ENCODE measurements at places on chromosomes 16 and 17.

DNA sequence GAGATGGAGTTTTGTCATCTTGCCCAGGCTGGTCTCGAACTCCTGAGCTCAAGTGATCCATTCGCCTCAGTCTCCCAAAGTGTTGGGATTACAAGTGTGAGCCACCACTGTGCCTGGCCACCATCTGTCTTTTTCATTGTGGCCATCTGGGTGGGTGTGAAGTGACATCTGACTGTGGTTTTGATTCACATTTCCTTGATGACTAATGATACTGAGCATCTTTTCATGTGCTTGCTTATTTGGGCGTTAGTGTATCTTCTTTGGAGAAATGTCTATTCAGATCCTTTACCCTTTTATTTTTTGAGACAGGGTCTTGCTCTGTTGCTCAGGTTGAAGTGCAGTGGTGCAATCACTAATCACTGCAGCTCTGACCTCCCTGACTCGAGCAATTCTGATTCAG is 53.9 kb upstream of the ERN1 start:
- DNase-seq: no peak

DNA sequence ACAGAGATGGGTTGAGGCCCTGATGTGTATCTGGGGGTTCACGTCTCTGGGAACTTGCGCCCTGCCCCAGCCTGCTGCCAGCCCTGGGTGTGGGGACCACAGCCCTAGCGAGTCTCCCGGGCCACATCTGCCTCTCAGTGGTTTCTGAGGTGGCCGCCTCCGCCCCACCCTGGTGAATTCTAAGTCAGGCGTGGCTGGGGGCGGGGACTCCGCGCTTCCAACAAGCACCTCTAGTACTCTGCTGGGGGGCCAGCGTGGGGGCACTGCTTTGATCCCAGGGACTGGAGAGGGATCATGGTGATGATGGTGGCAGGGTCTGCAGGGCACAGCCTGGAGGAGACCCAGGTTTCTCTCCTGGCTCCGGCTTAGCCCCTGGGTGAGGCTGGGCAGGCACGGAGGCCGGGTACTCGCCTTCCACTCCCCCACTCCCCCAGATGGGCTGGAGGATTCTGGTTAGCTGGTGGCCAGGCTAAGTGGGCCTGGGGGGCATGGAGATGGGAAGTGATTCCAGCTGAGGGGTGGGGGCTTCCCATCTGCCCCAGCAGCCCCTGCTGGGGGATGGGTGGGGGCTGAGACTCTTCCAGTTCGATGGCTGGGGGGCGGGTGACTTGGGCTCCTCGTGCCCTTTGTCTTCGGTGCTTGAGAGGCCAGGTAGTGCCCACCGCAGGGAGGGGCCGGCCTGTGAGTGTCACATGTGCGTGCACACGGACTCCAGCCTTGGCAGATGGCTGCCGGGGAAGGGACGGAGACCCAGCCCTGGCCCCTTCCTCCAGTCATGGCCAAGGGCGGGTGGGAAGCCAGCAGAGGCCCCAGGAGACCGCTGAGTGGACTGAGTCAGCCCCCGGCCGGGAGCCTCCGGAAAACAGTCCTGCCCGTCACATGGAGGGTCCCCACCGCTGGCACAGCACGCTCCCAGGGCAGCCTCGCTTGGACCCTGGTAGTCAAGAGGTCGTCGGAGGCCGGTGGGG is 3.9 kb downstream of the GLIS2 start:
- peak; percentile 73 for DNase-seq

DNA sequence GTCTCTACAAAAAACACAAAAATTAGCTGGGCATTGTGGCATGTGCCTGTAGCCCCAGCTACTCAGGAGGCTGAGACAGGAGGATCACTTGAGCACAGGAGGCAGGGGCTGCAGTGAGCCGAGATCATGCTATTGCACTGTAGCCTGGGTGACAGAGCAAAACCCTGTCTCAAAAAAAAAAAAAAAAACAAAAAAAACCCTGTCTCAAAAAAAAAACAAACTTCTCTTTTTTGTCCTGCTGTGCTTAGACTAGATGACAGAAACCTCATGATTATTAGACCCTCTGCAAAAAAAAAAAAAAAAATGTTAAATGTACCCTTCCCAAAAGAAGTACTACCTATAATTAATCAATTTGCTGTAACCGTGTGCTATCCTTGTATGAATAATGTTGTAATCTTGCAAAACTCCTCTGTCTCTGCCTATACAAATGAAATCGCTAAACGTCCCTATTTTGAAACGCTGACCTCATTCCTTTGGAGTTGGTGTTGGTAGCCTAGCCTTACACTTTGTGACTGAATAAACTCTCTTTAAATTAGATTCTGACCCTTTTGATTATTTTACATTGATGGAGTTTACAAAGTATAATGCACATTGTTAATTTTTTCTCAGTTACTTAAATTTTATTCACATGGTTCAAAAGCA is 13.6 kb upstream of the DHRS7B start:
- DNase-seq: no peak

DNA sequence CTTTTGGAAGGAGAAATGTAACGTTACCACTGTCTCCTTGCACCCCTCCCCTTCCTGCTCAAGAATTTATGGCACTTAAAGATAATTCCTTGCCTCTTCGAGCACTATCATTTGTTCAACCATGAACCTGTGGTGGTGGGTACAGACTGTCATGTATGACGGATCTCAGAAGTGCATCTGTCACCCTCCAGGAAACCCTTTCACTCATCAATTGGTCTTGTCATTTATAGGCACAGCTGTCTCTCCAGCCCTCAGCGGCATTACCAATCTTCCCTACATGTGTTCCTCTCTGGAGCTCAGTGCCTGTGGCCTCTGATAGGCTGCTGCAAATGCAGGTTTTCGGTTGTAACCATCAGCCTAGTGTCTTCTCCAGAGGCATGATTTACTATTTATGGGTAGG is 15.0 kb downstream of the CNTNAP4 start:
- DNase-seq: no peak

GRCh38 chr17:17492571-17492970 is 3.6 kb downstream of the RASD1 start:
- DNase-seq: no peak

- no peak for DNase-seq
Measured at GRCh38 chr16:58307583-58308312, 12.9 kb upstream of the PRSS54 start.

GRCh38 chr17:393806-394717 is 41.5 kb upstream of the RPH3AL start:
- no peak for DNase-seq

DNA sequence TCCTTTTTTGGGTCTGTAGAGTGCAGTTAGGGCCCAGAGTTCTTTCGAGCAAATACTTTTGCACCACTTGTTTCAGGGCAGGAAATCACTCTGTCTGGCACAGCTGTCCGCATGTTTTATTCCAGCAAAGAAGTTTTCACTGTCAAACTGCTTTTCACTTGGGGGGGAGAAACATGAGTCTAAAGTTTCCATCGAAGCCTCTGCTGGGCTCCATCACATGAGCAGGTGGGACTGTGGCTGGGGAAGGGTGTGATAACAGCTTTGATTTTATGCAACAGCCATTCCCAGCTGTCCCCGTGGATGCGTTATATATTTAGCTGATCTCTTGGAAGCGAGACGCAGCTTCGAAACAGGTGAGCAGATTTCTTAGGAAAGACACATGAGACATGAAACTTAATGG is 288.6 kb downstream of the SNX29 start:
- no peak for DNase-seq

- DNase-seq: no peak
Measured at GRCh38 chr17:57357392-57357784, 101.1 kb downstream of the MSI2 start.

- DNase-seq: no peak
Measured at GRCh38 chr17:41510251-41511065, 5.0 kb upstream of the KRT13 start.

- DNase-seq: no peak
Measured at GRCh38 chr17:63125987-63126386, 160.0 kb downstream of the TANC2 start.

GRCh38 chr16:2231016-2231931 is 5.0 kb upstream of the DNASE1L2 start:
- no peak for DNase-seq
